ENCODE measurements at places on chromosomes 12 and 14. TPM values are rescaled to one million over a fixed set of nuclear protein-coding genes. Genes with fewer than 3 reads are reported as not detected.
A peak's percentile ranks its signal among the peaks of the same experiment; 100 is the strongest.

- DNase-seq = peak; percentile 41
Measured at GRCh38 chr12:49580572-49581535, 12.9 kb upstream of the MCRS1 start.

Gene SLC15A5
- not detected for polyA plus RNA-seq

Gene B3GNT4
- 2.3 TPM for polyA plus RNA-seq

DNA sequence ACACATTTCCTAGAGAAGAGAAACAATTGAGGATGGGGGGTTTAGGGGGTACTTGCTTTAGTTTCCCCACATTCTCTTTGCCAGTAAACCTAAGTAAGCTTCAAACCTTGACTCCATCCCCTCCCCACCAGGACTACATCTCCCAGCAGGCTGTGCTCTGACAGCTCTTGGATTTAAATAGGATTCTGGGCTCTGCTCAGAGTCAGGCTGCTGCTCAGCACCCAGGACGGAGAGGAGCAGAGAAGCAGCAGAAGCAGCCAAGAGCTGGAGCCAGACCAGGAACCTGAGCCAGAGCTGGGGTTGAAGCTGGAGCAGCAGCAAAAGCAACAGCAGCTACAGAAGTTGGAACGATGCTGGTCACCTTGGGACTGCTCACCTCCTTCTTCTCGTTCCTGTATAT lies 20.6 kb downstream of the RDH12 start:
- no peak for DNase-seq

DNA sequence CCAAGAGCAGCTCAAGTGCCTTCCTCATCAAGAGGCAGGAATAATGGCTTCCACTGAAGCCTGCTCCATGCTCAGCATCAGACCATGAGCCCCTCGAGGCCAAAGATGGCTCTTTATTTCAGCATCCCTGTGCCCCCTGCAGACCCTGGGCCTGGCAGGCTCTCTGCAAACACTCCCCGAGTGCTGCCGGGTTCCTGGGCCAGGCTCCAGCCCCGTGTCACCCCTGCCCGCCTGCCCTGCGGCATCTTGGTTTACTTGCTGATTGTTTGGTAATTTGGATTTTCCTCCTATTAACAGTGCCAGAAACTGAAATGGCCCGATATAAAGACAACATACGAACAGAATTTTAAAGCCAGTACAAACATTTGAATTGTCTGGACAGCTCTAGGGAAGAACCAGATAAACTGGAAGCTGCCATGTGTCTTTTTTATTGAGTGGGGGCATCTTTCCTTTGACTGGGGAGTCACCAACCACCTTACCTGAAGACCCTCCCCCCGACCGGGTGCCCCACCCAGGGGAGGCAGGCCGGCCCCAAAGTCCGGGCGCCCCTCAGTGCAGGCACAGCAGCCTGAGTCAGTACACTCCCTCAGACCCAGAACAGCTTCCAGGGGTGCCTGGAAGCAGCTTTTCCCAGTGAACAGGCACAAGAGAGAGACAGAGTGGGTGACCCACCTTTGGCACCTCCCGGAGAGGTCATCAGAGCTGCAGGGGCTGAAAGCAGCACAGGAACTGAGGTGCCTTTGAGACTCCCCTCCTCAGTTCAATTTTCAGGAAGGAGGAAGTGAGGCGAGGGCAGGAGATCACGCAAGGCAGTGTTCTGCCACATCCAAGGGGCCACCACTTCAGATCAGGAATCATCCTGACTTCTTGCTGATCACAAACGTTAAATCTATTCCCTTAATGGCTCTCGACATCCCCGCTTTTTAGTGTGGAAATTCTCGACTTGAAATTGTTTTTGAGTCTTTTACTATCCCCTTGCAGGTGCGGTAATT lies 30.6 kb downstream of the ITPK1 start:
- no peak for DNase-seq

- no peak for DNase-seq
Measured at GRCh38 chr12:28498850-28499249, 308.6 kb downstream of the CCDC91 start.

DNA sequence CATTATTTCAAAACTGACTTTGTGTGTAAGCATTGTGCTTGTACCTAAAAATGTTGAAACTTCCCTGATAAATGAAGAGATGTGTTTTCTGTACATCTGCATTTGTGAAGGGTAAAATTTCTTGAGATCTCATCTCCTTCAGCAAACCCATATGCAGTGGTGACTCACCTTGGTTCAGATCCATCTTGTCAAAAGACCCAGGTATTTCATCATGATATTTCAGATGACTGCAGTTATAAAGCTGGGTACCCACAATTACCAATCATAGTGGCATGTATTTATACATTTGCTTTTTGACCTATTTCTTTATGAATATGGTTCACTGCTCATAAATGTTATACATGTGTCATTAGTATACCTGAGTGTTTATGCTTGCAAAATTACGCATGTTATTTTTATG lies 1213.6 kb downstream of the GALC start:
- no peak for DNase-seq

DNA sequence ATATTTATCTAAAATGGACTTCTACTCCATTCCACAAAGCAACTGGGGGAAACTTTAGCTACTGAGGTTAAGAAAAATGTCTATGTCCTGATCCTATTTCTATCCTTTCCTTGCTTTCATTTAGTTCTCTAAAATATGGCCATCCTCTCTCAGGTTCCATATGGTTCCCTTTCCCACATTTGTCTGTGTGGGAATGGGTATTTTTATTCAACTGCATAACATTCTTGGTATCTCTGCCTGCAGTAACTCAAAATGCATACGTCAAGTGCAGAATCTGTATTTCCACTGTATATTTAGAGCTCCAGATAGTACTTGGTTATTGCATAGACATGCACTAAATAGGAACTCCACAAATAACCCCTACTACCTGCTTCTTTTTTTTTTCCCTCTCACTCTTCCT lies 130.6 kb upstream of the BTG1 start:
- no peak for DNase-seq

- DNase-seq = no peak
Measured at GRCh38 chr12:62434494-62435302, 31.9 kb upstream of the MON2 start.

Gene STAC3
- polyA plus RNA-seq = 0.62 TPM

GRCh38 chr14:54291491-54292191 lies 105.2 kb upstream of the CDKN3 start:
- no peak for DNase-seq

Gene SLC4A8
- polyA plus RNA-seq = 1.1 TPM

GRCh38 chr12:13864081-13864673 lies 117.2 kb downstream of the GRIN2B start:
- DNase-seq = peak; percentile 45

GRCh38 chr12:62689042-62689839 lies 222.6 kb downstream of the MON2 start:
- DNase-seq = no peak

Gene TSHR
- not detected for polyA plus RNA-seq

Gene KRT85
- polyA plus RNA-seq = not detected

GRCh38 chr12:111129149-111129767 lies 208.9 kb upstream of the MYL2 start:
- no peak for DNase-seq

GRCh38 chr14:101500061-101500460 lies 61.2 kb upstream of the DIO3 start:
- DNase-seq = no peak

Gene TAS2R31
- 0.28 TPM for polyA plus RNA-seq

Gene MYF5
- not detected for polyA plus RNA-seq

GRCh38 chr14:99522025-99522401 lies 40.8 kb downstream of the CCNK start:
- DNase-seq = no peak

GRCh38 chr14:94559638-94560290 lies 1.5 kb upstream of the SERPINA4 start:
- DNase-seq = no peak

DNA sequence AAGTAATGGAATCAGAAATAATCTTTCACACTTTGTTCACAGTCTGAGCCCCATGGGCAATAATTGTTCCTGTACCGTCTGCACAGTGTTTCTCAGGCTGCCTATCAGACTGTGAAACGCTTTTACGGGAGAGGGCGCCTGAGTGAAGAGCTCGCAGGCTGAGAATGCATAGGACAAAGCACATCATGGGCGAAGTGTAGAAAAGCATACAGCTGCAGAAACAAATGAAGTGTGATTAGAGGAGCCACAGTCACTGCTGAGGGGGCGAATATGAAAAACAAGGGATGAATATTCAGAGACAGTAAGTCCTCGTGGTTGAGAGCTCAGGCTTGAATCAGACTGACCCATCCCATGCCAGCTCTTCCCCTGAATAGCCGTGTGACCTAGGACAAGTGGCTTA lies 438.4 kb upstream of the DCN start:
- no peak for DNase-seq

GRCh38 chr12:2959192-2959504 lies at the start of gene TEAD4:
TEAD4 (plus strand) TSS chr12:2959397.
- no peak for DNase-seq

GRCh38 chr14:22558221-22558913 lies 30.7 kb downstream of the DAD1 start:
- DNase-seq = no peak

Gene CLEC9A
- not detected for polyA plus RNA-seq

Gene TCL1B
- polyA plus RNA-seq = not detected

DNA sequence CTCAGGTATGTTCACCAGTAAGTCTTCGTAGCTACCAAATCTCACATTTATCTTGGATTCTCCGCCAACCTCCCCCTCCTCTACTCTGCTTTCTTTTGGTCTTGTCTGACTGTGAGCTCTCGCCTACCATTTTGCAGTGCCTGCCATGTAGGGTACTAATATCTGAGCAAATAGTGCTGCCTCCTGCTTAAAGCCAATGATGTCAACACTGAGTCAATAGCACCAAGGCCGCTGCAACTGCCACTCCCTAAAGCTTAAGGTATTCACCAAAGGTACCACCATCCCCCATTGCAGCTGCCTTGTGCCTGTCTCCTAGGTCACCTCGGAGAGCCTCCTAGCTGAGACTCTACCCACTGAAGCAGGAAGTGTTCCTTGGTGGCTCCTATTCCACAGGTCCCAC lies 114.8 kb upstream of the FUT8 start:
- no peak for DNase-seq

Gene GZMH
- not detected for polyA plus RNA-seq

- no peak for DNase-seq
Measured at GRCh38 chr12:105167346-105167745, 59.8 kb downstream of the WASHC4 start.

DNA sequence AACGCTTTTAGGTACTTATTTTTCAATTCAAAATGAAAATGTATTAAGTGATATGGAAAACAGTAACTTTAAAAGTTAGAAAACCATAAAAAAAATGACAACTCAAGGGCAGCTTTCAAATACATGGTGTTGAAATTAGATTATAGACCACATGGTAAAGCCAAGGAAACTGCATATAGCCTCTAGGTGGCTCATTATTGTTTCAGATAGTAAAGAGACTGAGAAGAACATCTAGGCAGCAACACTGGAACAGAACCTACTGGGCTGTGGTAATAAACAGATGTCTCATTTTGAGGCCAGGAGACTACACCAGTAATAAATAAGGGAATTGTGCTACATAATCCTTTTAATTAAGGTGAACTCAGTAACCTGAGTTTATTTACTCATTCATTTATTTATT lies 13.0 kb downstream of the FBXO33 start:
- DNase-seq = no peak

DNA sequence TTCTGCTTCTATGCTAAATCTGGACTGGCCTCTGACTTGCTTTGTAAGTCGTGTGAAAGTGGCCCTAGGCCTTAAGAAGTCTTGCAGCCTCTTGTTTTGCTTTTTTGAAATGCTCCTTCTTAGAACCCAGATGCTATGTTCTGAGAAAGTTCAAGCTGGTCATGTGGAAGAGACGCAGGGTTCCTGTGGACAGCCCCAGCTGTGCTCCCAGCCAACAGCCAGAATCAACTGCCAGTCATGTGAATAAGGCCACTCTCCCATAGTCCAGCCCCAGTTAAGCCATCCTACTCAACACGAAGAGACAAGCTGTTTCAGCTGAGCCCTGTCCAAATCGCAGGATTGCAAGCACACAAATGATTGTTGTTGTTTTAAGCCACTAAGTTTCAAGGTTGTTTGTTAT lies 37.3 kb upstream of the TBPL2 start:
- no peak for DNase-seq

- DNase-seq = no peak
Measured at GRCh38 chr14:37263656-37264236, 66.0 kb downstream of the MIPOL1 start.

DNA sequence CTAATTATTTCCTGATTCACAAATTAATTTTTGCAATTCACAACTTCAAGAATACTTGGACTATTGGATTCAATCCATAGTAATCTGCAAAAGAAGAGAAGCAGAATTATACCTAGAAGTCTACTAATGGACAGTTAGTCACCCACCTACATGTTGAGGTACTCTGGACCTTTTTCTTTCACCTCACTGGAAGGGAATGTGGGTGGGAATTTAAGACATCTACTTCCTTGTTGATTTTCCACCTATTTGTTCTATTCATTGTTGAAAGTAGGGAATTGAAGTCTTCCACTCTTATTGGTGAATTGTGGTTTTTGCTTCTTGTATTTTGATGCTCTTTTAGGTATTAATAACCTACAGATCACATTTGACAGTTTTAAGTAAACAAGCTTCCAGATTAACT lies 11.0 kb downstream of the RESF1 start:
- DNase-seq = no peak

Gene LYZ
- polyA plus RNA-seq = not detected

DNA sequence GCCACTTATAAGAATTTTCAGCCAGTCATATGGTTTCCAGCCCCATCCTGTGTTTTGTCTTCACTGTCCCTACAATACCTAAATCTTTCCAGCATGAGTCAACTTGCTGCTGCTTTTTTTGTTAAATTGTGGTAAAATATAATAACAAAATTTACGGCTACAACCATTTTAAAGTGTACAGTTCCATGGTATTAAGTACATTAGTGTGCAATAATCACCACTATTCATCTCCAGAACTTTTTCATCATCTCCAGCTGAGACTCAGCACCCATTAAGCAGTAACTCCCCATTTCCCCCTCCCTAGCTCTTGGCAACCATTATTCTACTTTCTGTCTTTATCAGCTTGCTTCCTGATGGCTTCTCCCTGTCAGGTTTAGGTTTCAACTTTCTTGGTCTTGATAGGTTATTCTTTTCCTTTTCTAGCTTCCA lies 39.1 kb downstream of the FRS2 start:
- no peak for DNase-seq

Gene HOXC6
- polyA plus RNA-seq = 4.7 TPM

- no peak for DNase-seq
Measured at GRCh38 chr12:111055181-111055880, 135.0 kb upstream of the MYL2 start.

GRCh38 chr12:42360747-42361403 lies 34.9 kb downstream of the PPHLN1 start:
- no peak for DNase-seq

DNA sequence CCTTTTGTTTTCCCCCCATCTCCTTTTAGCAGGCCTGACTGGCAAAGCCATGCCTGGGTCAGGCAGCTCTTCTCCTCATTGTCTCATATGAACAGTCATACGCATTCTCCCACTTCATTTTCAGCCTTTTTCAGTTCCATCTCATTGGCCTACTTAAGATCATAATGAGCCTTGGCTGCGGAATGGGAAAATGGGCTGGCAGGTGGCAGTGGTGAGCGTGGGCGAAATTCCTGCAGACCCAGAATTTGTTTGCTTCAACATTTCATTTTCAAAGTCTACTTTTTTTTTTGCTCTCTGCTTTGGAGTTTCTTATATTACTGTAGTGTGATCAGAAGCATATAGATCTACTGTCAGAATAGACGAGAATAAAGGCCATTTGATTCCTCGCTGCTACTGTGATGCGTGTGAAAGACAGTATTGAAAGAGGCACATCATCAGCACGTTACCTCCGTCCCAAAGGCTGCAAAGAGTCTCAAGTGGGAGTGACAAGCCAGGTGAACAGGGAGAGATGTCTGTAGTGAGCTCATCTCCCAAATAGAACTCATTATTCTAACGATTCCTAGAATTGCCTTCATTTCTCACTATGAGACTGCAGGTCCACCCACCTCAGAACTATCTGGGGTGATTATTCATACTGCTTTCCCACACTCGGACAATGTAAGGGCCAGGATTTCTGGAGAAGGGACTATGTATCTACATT lies 73.7 kb downstream of the TBK1 start:
- DNase-seq = no peak
